CD8-positive, alpha-beta memory T cell (primary cell): ENCODE measurements at places on chromosomes 1 and 21.

- DNase-seq, result peak; percentile 11
Observed at GRCh38 chr21:36156815-36157670, at the start of gene DOP1B. Gene DOP1B, plus strand, starts transcription at chr21:36156824. Its CDS starts 7,910 bp downstream, at chr21:36164734.

- DNase-seq, result no peak
Observed at GRCh38 chr1:33365560-33365997, 44.7 kb upstream of the A3GALT2 start.

DNA sequence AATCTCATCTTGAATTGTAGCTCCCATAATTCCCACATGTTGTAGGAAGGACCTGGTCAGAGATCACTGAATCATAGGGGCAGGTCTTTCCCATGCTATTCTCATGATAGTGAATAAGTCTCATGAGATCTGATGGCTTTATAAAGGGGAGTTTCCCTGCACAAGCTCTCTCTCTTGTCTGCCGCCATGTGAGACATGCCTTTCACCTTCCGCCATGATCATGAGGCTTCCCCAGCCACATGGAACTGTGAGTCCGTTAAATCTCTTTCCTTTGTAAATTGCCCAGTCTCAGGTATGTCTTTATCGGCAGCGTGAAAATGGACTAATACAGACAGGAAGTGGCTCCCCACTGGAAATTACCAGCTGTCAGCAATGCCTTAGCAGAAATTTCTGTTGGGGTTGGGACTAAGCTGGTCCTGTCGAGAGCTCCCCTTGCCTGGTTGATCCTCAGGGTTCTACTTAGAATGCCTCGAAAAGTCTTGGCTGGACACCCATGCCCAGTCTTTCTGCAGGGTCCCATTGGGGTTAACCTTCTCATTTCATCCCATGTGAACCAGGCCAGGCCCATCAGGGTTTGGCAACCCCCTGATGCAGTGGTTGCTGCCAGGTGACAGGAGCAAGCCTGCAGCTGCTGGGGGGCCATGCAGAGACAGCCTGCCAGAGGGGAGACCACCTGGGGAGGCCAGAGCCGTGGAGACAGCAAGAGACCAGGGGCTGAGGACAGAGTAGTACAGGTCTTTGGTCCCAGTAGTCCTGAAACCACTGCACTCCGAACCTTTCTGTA lies 2.8 kb upstream of the ABCG1 start:
- no peak for DNase-seq

DNA sequence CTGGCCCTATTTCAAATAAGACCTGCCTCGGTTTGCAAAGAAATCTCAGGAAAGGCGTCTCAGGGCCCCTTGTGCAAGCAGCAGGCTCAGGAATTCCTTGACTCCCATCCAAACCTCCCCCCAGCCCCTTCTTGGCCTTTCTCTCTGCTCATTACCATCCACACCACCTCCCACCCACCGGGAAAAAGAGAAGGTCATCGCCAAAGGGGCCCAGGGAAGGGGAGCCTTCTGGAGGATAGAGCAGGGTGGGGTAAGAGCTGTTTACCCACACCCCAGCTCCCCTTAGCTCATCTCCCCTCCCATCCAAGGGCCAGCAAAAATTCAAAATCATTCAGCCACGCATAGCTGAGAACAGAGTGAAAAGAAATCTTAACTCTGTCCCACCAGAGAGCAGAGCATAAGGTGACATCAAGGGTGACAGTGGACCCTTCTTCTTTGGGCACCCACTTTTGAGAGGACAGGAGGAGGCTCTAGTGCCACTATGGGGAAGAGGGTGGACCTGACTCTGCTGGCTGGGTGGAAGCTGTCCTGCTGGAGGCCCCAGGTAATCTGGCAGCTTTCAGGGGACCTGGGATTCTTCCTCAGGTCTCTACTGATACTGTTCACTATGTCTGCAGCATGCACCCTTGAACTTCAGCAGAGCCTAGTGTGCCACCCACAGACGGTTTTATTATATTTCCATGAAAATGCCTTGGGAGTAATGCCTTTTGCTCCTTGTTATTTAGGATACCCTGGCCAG lies 3.9 kb upstream of the WNT2B start:
- DNase-seq, result no peak

DNA sequence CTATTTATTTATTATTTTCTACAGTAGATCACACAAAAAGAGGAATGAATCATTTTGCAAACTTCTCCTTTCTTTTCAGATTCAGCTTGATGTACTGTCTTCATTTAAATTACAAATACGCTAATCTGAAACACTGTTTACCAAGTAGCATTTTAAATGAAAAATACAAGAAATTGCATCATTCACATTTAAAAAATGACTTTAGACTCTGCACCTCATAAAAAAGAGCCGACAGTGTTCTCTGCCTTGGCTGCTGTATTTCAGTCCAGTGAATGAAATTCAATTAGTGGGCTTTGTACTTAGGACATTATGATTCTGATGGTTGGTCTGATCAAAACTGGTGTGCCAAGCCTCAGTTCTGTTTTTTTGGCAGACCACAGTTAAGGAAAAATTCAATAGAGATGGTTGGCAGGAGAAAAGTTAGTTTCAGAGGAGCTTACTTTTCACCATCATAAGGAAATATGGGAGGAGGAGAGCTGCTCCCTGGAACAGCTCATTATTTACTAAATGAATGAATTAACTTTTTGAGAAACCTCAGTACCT lies 222.4 kb upstream of the ESRRG start:
- no peak for DNase-seq
